ENCODE measurements at places on chromosomes 12 and 14. TPM values are rescaled to one million over a fixed set of nuclear protein-coding genes. Genes with fewer than 3 reads are reported as not detected.

Gene PRPF40B
- total RNA-seq: 33.4 TPM

GRCh38 chr12:536751-537245 lies 77.1 kb downstream of the B4GALNT3 start:
- no peak for DNase-seq

Gene TAS2R19
- total RNA-seq: 5.7 TPM

GRCh38 chr12:12364787-12365445 lies 8.0 kb downstream of the BORCS5 start:
- no peak for DNase-seq

Gene GLT1D1
- not detected for total RNA-seq

DNA sequence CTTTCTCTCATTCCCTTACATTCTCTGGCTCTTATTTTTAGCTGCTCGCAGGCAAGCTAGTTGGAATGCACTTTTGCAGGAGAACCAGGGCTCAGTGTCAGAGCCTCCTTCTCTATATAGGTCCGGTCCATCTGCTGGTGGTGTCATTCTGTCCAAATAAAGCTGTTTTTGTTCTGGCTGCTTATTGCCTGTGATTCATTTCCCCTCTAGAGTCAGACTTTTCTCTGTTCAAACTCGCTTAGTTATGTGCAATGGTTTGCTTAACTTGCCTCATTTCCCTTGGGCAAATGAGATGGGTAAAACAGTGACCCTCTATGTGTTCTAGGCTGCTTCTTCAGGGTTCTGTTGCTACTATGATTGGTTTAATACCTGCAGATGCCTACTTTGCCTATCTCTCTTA lies 2.9 kb downstream of the SMARCD1 start:
- DNase-seq: no peak

GRCh38 chr14:50796390-50796789 lies 34.6 kb downstream of the NIN start:
- DNase-seq: no peak

Measured in Caco-2 (cell line).